A375 (cell line): ENCODE measurements at places on chromosomes 5 and 9. TPM values are rescaled to one million over a fixed set of nuclear protein-coding genes. Genes with fewer than 3 reads are reported as not detected.

Gene CCNJL
- total RNA-seq, result 15.5 and 18.9 TPM in 2 replicates

Gene SRD5A1
- total RNA-seq, result 11.3 and 29.4 TPM in 2 replicates

Gene CD72
- total RNA-seq, result 1.3 TPM in 1 of 2 replicates, not detected in the other

Gene GAS1
- 1.4 and 2.3 TPM in 2 replicates for total RNA-seq

Gene PDE8B
- 0.30 and 1.1 TPM in 2 replicates for total RNA-seq

Gene SPINK6
- not detected in 2 replicates for total RNA-seq

Gene NDOR1
- 19.3 and 30.1 TPM in 2 replicates for total RNA-seq

Gene CDC20B
- total RNA-seq, result not detected in 2 replicates

Gene MAST4
- 2.6 and 4.4 TPM in 2 replicates for total RNA-seq

Gene HAPLN1
- 170 and 177 TPM in 2 replicates for total RNA-seq

Gene PCDHB10
- 2.3 and 3.0 TPM in 2 replicates for total RNA-seq
